ENCODE measurements at places on chromosomes 1 and 21. TPM values are rescaled to one million over a fixed set of nuclear protein-coding genes. Genes with fewer than 3 reads are reported as not detected.
A peak's percentile ranks its signal among the peaks of the same experiment; 100 is the strongest.

GRCh38 chr1:36083635-36084496 is at the start of gene TEKT2:
Gene TEKT2, plus strand, starts transcription at chr1:36084094. Its CDS starts 828 bp downstream, at chr1:36084922.
- peak; percentile 84 for DNase-seq

Gene RBM11
- polyA plus RNA-seq: 3.7 TPM

Gene KLHL17
- polyA plus RNA-seq: 12.0 TPM

Gene C1orf56
- polyA plus RNA-seq: 9.4 TPM
